Fibroblast of lung (primary cell): ENCODE measurements at places on chromosomes 16 and 17.
A peak's percentile ranks its signal among the peaks of the same experiment; 100 is the strongest.

DNA sequence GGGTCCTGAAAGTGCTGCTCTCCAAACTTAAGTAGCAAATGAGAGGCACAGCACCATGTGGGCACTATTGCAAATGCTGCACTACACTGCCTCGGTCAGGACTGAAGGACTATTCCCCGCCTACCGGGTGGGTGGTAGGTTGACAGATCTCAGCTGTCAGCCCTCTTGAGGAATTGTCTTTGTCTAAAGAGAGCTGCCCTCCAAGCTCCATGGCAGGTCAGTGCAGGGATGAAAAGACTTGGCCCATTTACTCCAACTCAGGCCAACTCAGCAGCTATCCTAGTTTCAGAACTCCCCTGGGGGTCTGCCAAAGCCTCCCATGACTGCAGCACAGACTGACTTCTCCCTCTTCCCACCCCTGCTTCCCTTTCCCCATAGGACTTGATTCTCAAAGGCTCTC, 3.4 kb upstream of the PDZD9 start:
- DNase-seq, result no peak

GRCh38 chr17:65514082-65514481, 47.4 kb downstream of the AXIN2 start:
- peak; percentile 35 for DNase-seq

- no peak for DNase-seq
These were observed 17.4 kb downstream of the C16orf87 start for GRCh38 chr16:46813611-46814010.

GRCh38 chr17:16652847-16653366, 743 bp downstream of the ZNF624 start:
- no peak for DNase-seq

GRCh38 chr17:15341385-15341849, at the start of gene TEKT3:
TSS of gene TEKT3 (minus strand) at chr17:15341597. CDS start at chr17:15331585, 10,012 bp downstream.
- peak; percentile 66 for DNase-seq

GRCh38 chr16:47858333-47858982, 297.3 kb downstream of the ABCC12 start:
- DNase-seq, result no peak

- DNase-seq, result no peak
These were observed 6.0 kb downstream of the MXRA7 start for GRCh38 chr17:76704805-76705204.

- no peak for DNase-seq
These were observed 137.9 kb downstream of the PITPNC1 start for GRCh38 chr17:67514998-67515397.

DNA sequence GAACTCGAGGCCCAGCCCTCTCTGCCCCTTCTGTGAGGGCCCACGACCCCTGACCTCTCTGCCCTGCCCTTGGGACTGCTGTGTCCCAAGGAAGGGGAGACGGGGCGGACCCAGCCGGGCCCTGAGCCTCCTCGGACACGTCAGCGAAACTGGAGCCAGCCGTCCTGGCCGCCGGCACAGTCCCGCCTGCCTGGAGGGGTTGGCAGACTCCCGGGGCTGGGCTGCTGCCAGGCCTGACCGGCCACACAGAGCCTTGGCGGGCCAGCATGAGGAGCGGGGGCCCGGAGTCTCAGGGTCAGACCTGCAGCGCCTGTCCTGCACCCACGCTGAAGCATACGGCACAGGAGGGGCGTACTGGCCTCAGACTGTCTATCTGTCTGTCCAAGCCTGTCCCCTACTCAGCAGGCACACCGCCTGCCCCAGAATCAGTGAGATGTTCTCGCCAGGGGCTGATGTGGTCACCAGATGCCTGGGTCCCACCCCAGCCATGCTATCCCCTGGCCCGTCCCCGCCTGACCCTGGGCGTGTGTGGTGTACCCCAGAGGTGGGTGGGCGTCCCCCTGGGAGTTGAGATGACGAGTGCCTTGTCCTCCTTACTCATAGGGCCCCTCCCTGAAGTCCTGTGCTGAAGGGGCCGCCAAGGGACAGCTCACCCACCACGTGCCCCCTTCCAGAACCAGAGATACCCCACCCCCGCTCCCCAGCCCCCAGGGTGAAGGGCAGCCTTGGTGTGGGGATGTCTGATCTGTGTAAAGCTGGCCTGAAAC, 4.7 kb downstream of the VASN start:
- peak; percentile 87 for DNase-seq

GRCh38 chr17:79221597-79221996, 147.0 kb downstream of the ENGASE start:
- DNase-seq, result no peak

DNA sequence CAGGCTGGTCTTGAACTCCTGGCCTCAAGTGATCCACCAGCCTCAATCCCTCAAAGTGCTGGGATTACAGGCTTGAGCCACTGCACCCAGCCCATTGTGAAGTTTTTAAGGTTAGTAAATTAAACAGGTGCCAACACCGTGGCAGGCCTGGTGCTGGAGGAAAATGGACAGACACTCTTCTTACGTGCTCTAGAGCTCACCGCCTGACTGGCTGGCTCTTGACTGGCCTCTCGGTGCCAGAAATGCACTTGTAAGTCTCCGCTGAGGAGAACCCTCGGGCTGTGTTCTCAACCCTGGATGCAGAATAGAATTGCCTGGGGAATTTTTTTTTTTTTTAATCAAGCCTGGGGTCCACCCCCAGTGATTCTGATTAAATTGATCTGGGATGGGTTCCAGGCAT, 10.3 kb upstream of the HAS3 start:
- no peak for DNase-seq

GRCh38 chr17:37060094-37060493, 111.3 kb downstream of the AATF start:
- no peak for DNase-seq

- no peak for DNase-seq
These were observed 5.9 kb downstream of the PDILT start for GRCh38 chr16:20398603-20399002.
